ENCODE measurements at places on chromosomes 16 and 17. TPM values are rescaled to one million over a fixed set of nuclear protein-coding genes. Genes with fewer than 3 reads are reported as not detected.

DNA sequence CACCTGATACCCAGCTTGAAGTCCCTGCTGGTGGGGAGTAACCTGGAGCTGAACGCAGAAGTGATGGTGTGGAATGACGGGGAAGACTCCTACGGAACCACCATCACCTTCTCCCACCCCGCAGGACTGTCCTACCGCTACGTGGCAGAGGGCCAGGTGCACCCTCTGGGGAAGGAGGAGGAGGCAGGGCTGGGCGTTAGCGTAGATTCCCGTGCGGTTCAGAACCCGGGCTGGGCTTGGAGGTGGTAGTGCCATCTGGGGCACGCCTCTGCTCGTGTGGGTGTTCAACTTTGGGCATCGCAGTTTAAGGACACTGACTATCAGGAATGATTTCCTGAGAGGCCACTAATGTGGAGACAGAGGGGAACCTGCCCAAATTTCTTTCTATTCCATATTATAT, 18.3 kb downstream of the ITGAX start:
- DNase-seq, result no peak

GRCh38 chr16:69936751-69937211, 14.4 kb upstream of the CLEC18A start:
- no peak for DNase-seq

DNA sequence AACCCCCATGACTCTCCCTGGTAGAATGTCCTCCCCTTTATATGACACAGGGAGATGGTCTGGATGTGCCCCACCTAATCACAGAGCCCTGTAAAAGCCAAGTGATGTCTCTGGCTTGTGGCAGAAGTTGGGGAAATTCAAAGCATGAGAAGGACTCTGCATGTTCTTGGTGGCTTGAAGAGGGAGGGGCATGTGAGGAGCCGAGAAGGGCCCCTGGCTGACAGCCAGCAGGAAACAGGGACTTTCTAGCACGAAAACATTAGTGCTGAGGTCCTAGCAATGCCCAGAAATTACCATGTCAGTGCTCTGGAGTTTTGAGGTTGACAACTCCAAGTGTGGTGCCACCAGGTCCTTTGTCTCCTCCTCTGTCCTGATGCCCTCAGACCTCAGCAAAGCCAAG, 75.9 kb downstream of the USP22 start:
- DNase-seq, result no peak

DNA sequence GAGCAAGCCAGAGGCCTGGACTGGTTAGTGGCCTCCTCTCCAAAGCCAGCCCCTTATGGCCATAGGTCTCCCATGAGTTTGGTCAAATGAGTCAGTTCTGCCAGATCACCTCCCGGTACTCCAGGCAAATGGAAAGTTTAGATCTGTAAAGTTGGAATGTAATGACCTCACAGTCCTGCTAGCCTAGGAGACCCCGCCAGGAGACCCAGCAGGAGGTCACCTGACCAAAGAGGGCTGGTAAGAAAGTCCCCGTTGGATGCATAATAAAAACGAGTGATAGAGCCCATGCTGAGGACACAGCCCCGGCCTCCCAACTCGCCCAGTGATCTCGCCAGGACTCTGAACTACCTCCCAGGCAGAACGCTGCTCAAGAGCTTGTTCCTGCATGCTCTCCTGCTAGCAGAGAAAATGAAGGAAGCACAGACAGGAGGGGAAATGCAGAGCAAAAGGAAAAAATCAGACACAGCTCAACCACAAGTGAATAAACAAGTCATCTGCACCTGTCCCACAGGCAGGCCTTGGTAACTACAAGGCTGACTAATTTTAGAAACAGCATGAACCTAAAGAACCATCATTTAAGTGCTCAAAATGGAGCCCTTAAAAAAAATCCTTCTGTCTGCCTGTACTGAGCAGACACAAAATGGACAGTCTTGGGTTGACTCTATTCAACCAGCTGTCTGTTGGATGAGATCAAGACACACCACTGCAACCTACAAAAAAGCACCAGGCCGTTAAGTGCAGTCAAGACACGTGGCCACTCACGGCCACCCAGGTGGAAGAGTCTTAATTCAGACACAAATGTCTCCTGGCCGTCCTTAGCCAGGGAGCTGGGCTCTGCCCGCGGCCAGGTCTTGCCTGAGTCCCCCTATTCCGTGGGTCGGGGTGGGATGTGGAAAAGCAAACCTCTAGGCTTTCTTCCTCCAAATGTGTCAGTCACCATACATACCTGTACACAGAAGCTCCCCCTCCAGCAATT, 9.2 kb downstream of the CDIP1 start:
- peak; percentile 37 for DNase-seq

Gene MYL4
- total RNA-seq, result 0.27 TPM

Gene DRC3
- 1.3 TPM for total RNA-seq

- DNase-seq, result no peak
Measured at GRCh38 chr17:50093807-50094206, 1.3 kb upstream of the PDK2 start.

Gene MT1F
- total RNA-seq, result 4.6 TPM

- no peak for DNase-seq
Measured at GRCh38 chr16:34648-34987, 18.8 kb downstream of the POLR3K start.

- DNase-seq, result peak; percentile 69
Measured at GRCh38 chr17:79393358-79394052, 217.3 kb downstream of the RBFOX3 start.

DNA sequence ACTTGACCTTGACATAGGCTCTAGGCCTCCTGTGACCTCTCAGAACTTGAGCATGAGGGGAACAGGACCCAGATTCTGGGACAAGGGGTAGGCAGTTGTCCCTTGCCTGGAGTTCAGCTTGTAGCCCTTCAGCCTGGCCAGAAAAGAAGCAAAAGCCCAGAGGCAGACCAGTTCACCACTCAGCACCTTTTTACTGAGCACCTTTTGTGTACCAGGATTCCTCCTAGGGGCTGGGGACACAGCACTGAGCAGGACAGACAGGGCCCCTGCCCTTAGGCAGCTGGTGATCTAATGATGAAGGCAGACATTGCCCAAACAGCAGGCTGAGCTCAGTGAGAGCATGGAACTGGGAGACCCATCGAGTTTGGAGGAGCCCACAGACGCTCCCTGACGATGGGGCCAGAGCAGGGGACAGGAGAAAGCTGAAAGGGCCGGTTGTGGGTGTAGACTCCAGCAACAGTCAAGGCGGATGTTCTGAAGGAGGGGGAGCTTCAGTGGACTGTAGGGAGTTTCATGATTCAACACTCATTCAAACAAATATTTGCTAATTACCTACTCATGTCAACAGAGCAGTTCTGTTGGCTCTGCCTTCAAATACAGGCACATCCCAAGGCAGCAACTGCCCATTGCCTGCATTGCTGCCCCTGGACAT, 32.0 kb downstream of the SBK1 start:
- no peak for DNase-seq

DNA sequence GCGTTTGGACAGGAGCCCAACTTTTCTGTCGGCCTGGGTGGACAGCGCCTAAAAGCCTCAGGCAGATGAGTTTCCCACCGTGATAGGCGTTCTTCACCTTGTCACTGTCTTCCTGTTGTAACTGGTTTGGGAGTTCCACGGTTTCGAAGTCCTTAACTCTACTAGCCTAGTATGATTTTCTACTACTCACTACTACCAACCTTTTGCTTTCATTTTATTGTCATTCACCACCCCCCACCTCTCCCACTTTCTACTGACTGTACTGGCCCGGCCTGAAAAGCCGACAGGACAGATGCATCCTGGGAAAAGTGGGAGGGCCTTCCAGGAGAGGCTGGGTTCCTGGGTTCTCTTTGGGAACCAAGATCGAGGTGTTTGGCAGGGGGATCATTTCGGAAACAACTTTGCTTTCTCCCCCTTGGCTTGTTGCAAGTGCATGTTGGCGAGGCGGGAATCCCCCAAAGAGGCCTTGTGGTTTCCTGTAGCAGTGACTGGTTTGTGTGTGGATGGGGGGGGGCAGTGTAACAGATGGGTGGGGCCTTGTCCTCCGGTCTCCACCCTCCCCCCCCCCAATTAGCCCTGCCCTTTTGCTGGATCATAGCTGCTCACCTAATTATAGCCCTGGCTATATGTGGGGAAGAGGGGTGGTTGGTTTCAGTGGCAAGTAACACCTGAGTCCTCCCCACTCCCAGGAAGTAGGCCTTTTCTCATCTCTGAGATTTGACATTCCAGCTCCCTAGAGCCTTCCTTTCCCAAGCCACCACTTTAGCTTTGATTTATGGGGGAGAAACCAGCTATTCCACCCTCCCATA, 1.4 kb downstream of the EIF5A start:
- peak; percentile 95 for DNase-seq

Gene IGF2BP1
- total RNA-seq, result under 0.01 TPM

DNA sequence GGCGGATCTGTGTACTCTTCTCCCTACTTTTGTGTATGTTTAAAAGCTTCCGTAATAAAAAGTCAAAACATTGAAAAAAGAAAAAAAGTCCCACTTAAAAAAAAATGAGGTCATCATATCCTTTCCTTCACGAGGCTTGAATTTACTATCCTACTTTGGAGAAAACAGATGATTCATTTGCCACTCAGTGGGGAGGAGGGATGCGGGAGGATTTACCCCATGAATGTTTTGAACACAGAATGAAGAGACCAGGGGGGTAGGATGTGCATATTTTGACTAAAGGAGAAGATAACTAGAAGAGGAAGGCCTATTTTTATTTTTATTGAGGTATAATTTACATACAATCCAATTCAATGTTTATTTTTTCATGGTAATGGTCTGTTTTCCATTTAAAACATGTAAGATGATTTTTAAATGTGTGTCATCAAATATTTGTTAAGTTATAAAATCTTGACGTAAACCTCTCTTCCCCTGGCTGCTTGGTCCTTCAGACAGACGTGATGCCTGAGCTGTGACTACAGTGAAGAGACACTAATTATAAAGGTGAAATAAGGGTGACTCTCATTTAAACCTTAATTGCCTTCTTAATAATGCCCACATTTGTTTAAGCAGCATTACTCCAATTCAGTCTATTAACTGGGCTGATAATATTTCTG, 135.4 kb upstream of the AXIN2 start:
- DNase-seq, result no peak

Gene CYBC1
- total RNA-seq, result 200 TPM

DNA sequence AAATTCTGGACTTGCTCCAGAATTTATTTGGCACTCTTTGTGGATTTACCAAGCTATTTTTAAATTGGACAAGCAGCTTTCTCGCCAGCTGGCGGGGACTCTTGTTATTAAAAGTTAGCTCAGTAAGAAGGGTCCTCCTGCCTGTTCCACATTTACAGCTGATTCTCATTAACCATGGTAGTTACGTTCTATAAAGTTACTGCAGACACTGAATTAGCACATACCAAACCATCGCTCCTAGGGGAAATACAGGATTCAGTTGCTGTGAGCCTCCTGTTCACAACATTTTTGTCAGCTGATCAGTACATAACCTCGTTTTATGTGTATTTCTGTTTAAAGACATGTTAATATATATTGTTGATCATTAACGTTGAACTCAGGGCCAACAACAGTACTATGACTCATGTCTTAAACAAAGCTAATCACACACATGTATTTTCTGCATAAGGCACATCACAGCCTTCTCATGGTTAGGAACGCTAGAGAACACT, 4.2 kb downstream of the LDAF1 start:
- no peak for DNase-seq

GRCh38 chr17:42704490-42704836, 22.1 kb downstream of the CNTNAP1 start:
- DNase-seq, result no peak

DNA sequence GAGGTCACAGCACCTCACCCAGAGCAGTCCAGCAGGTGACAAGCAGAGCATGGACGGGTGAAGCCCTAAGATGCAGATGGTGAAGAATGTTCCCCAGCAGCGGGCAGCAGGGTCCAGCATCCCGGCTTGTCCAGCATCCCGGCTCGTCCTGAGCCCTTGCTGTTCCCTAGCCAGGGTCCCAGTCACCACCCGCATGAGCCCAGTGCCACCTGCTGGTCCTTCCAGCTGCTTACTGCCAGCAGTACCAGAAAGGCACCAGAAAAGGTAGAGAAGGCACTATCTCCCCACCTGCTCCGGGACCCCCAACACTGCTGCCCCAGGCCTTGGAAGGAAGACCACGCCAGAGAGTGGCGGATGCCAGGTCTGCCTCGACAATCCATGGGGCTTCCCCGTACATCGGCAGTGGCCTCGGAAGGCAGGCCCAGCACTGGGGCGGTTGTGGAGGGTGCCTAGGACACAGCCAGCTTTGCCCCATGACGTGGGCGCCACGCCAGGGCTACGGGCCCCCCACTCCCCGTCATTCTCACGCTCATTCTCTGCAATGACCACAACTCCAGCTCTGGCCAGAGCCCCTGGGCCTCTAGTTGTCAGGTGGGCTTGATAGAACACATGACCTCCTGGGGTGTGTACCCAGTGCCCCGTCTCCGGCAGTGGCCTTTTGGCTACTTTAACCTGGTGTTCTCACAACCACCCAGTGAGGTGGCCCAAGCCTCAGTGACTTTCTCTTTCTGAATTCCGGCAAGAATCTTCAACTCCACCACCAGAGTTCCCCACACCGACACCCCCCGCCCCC, 1.4 kb downstream of the CENPX start:
- no peak for DNase-seq

DNA sequence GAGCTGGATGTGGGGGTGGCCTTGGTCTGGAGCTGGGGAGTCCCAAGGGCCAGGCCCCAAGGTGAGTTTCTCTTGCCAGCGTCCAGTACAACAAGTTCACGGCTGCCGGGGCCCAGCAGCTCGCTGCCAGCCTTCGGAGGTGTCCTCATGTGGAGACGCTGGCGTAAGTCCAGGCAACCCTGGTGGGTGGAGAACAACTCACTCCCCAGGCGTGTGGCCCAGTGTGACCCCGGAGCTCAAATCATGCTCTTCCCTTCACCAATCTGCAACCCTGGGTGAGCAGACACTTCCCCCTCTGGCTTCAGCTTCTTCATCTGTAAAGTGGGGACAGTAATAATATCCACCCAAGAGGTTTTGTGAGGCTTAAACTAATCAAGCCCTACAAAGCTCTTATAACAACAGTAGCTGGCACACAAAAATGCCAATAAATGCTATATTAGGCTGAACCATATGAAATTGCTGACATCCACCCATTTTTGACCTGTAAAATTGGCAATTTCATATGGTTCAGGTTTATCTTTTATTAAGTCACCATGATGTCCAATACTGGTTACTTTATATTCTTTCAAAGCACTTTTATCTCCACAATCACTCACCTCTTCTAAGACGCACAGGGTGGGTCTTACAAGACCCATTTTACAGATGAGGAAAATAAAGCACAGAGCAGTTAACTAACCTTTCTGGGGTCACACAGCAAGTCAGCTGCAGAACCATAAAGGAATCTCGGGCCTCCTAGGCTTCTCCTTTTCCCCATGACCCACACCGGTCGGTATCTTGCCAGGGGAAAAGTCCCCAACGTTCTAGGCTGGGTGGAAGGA, 19.7 kb downstream of the DEXI start:
- no peak for DNase-seq

Gene CCL14
- not detected for total RNA-seq

Gene NPIPA2
- not detected for total RNA-seq

DNA sequence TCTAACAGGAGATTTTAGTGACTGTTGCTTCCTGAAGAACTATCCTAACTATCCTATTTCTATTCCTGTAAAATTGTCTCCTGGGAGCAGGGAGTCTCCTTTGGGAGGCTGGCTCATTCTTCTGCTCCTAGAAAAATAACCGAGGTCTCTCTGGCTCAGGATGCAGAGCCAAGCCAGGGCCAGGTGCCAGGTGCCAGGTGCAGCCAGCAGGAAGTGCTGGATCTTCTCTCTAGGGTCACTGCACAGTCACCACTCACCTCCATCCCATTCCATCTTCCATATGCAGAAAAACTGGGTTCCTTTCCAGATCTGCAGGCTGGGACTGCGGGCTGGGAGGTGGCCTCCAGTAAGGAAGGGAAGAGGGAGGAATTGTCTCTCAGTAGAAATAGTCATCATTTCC, 3.8 kb upstream of the TMC7 start:
- DNase-seq, result no peak

Gene ABAT
- total RNA-seq, result 7.5 TPM

Gene TXNDC17
- 60.3 TPM for total RNA-seq

Gene KRT39
- total RNA-seq, result under 0.01 TPM

Gene KPNA2
- total RNA-seq, result 28.3 TPM

Data from hematopoietic multipotent progenitor cell (in vitro differentiated cells).